Nucleus accumbens (tissue), 56 donors: ENCODE measurements at places on chromosomes 5 and 9.

- DNase-seq, result no peak
Measured at GRCh38 chr9:92680166-92681119, 10.5 kb upstream of the IPPK start.

GRCh38 chr9:119677811-119678505 is 308.7 kb upstream of the BRINP1 start:
- no peak for DNase-seq

GRCh38 chr9:6076851-6077250 is 61.4 kb upstream of the RANBP6 start:
- no peak for DNase-seq

- no peak for DNase-seq
Measured at GRCh38 chr5:101084353-101084752, 181.3 kb upstream of the ST8SIA4 start.

DNA sequence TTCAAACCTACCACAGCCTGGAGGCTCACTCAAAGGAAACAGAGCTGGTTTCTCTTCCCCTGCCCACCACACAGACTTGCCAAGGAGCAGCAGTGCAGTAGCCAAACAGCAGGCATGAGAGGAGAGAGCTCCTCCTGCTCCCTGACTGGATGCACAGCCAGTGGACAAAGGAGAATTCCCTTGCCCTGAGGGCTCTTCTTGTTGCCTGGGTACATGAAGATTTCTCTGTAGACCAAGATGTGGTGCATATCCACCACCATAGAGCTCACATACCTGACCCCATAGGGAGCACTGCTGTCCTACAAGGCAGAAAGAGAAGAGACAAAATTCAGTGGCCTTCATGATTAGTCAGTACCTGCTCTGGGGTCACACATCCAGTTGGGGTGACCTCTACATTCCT is 56.3 kb upstream of the SPATA31E1 start:
- DNase-seq, result no peak

DNA sequence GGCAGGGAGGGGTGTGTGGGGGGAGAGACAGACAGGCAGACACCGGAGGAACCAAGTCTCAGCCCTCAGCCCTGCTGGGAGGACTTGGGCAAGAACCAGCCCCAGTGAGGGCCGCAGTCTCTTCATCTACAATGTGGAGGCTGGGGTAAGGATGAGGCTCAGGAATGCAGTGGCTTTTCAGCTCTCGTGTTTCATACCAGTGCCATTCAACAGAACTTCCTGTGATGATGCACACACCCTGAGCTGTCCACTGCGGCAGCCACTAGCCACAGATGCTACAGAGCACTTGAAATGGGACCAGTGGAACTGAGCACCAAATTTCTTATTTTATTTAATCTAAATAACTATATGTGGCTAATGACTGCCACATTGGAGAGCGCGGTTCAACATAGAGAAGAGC is 10.7 kb downstream of the CAMK2A start:
- no peak for DNase-seq

DNA sequence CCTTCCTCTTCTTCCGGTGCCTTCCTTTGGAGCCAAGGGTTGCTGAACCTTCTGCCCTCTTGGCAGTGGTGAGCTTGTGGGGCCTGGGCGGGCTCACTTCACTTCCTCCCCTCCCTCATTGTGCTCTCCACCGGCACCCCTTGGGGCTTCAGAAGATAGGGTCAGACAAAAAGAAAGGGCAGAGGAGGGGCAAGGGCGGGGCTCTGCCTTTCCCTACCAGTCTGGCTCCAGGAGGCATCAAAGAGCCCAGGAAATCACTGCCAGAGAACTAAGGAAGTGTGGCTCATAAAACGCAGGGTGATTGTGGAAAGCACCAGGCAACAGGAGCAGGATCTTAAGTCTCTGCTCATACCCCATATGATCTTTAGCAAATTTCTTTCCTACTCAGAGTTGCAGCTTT is 34.8 kb downstream of the ACOT12 start:
- DNase-seq, result no peak

- peak; percentile 46 for DNase-seq
Measured at GRCh38 chr9:137114613-137115393, at the start of gene DPP7. TSS of gene DPP7 (minus strand) at chr9:137114733. CDS start at chr9:137114713, 20 bp downstream.

GRCh38 chr5:172860520-172861443 is 26.7 kb downstream of the ERGIC1 start:
- DNase-seq, result peak; percentile 84
